ENCODE measurements at places on chromosomes 11 and 22. TPM values are rescaled to one million over a fixed set of nuclear protein-coding genes. Genes with fewer than 3 reads are reported as not detected.

DNA sequence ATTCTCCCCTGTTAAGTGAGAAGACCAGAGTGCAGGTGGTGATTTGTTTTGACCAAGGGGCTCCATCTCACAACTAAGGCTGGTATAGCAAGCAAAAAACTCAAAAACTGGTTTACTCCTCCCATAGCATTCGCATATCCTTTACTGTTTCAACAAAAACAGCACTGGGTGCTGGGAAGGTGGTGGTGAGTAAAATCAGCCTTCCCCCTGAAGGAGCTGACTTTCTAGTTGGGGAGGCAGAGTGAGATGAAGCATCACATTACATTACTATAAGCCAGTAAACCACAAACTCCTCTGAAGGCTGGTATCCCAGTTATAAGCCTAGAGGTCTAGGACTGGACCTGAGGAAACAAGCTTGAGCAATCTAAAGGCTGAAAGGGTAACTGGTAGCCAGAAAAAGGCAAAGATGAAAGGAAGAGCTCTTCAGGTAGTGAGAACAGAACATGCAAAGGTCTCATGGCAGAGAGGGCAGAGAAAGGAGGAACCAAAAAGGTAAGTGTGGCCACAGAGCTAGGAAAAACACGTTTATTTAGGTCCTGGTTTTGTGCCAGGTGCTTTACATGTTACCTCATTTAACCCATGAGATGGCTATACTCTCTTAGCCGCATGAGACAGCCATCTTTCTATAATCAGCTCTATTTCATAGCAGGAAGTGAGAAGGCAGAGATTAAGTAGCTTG, 22.3 kb downstream of the TMEM123 start:
- no peak for DNase-seq

GRCh38 chr11:121814962-121815361, 301.1 kb downstream of the BLID start:
- no peak for DNase-seq

- no peak for DNase-seq
Observed at GRCh38 chr11:104581246-104581980, 316.8 kb downstream of the CASP12 start.

DNA sequence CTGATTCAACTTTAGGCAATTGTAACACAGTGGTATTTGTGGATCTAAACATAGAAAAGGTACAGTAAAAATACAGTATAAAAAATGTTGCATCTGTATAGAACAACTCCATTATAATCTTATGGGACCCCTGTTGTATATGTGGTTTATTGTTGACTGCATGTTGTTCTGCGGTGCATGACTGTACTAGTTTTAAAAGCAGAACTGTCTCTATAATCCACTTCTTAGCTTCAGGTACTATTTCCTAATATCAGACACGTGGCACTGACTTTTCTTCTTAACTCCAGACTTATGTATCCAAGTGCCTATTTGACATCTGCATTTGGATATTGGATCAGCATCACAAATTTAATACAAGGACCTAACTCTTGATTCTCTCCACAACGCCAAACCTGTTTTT, 41.1 kb downstream of the PACS1 start:
- no peak for DNase-seq

DNA sequence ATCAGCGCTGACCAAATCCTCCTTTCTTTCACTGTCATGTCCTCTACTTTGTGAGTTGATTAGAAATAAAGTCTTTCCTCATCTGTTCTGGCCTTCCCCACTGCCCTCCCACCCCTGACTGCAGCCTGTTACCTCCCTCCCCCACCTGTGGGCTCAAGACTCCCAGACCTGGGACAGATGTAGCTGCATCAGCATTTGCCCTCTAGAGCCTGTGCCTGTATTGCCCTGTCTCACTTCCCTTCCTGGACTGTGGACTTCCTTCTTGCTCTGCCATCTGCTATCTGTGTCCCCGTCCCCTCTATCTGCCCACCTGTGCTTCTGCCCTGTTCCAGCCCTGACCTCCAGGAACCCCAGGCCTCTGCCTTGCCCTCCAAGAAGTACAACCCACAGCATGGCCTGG, 122.5 kb downstream of the GALNT18 start:
- DNase-seq = no peak

- DNase-seq = no peak
Observed at GRCh38 chr11:131595797-131596196, 225.4 kb downstream of the NTM start.

GRCh38 chr11:11243209-11243589, 109.9 kb downstream of the CSNK2A3 start:
- DNase-seq = peak; percentile 93

- DNase-seq = no peak
Observed at GRCh38 chr11:36500315-36500721, 9.8 kb downstream of the TRAF6 start.

GRCh38 chr11:44840085-44840478, 110.6 kb downstream of the TP53I11 start:
- DNase-seq = no peak

GRCh38 chr11:95608093-95608492, 181.5 kb downstream of the FAM76B start:
- no peak for DNase-seq

OR5B21 gene
- not detected for total RNA-seq

FJX1 gene
- total RNA-seq = 2.1 TPM

PATE2 gene
- not detected for total RNA-seq

MAPK11 gene
- total RNA-seq = 11.1 TPM

DAGLA gene
- 4.6 TPM for total RNA-seq

NNMT gene
- 88.9 TPM for total RNA-seq

PGGHG gene
- 23.7 TPM for total RNA-seq
